ENCODE measurements at places on chromosomes 4 and X.

- no peak for DNase-seq
Measured at GRCh38 chrX:69538321-69538876, 34.3 kb downstream of the NALF2 start.

GRCh38 chr4:100208964-100209363 is 18.7 kb upstream of the DDIT4L start:
- no peak for DNase-seq

- DNase-seq = no peak
Measured at GRCh38 chr4:58275856-58276255, 1165.7 kb upstream of the IGFBP7 start.

- DNase-seq = no peak
Measured at GRCh38 chr4:42642101-42642797, 14.7 kb downstream of the ATP8A1 start.

DNA sequence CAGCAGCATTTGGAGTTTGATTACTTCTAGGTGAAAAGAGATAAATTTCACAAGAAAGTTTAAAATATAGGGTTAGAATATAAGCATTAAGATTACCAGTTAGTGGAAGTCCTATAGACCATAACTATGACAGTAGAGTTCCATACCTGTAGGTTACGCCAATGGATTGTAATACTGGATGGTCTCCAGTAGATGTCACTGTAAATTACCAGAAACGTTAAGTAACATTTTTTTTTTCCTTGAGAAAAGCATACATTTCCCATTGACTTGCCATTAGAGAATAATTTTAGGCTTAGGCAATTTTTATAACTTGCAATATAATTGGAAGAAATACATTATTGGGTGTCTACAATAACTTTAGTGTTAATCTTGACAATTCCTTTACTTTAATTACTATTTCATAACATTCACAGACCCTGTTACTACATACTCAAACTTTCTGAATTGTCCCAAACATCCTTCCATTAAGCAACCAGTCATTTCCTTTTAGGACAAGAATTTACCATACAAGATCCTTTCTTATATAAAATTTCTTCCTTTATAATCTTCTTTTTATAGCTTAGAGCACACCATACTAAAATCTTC is 304.1 kb upstream of the TECRL start:
- no peak for DNase-seq

- no peak for DNase-seq
Measured at GRCh38 chrX:150643271-150643670, 49.9 kb upstream of the MTMR1 start.

DNA sequence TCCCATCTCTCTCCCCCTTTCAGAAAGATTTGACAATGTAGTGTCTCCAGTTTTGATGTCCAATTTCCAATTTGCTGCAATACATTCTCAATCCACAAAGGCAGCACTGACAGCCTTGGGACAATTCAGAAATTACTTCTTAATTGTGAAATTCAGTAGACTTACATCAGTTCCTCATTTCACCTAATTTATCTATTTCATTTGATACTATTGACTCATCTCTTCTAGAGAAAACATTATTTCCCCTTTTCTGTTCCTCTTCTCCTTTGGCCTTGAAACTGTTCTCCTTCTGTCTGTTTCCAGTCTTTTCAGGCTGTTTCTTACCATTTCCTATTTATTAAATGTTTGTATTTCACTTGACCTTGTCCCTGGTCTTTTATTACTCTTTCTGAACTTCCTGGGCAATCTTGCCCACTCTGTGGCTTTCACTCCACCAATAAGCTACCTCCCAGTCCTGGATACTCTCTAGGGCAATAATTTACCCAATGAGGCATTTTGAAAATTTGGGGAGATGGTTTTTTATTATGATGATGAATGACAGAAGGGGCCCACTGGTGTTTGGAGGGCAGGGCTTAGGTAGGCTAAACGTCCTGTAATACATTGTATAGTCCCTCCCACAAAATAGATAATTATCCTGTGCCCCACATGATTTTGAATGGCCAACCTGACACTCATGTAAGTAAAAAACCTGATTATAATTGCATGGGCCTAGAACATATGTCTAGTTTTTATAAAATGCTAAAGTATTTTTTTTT is 498.0 kb upstream of the BOD1L1 start:
- no peak for DNase-seq

DNA sequence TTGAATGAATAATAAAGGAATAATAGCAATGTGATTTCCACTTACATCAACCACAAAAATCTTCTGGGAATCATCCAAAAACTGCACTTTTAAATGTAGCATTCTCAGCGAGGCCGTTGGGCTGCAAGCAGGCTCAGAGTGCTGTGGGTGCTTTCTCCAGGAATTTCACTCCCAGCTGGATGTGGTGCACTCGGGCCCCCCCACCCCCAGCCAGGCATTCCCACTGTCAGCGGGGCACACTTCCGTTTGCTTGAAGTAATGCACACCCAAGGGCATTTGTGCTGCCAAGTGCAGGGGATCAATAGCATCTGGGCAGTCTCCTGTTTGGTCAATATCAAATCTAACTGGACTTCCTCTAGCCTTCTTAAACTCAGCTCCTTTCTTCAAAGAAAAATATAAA is at the start of gene FRMD7:
Gene FRMD7, minus strand, starts transcription at position 278 of the 400 bp plus-strand sequence. Its CDS starts 176 bp downstream, at position 102.
- DNase-seq = no peak

DNA sequence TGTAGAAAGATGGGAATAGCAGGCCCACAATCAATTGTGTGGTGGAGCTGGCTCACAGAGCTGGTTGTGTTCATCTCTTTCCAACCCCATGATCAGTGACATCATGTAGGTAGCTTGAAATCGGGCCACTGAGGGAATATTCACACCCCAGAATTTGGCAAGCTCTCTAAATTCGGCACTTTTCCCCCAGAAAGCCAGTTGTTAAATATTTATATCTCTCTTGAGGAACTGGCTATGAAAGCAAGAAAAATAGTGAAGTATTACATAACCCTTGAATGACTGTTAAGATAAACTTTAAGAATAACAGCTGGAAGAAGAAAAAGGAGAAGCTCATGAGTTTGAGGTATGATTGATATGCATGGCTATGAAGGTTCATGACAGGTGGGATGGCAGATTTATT is 38.9 kb downstream of the GPRIN3 start:
- no peak for DNase-seq

DNA sequence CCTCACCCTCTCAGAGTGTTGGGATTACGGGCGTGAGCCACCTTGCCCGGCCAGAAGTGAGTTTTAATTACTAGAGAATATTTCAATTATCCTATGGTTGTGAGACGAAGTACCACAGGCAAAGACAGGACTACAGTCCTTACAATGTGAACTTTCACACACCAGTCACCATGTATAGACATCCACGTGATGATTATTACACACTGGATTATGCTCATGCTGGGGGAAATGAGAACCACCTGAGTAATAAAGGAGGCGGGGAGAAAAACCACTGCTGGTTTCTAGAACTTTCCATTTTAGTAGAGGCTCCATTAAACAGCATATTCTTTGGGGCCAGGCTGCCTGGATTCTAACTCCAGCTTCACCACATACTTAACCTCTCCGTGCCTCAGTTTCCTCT is 42.5 kb upstream of the TLR2 start:
- no peak for DNase-seq

- DNase-seq = no peak
Measured at GRCh38 chr4:122249357-122249756, 97.2 kb downstream of the BLTP1 start.

- DNase-seq = peak; percentile 39
Measured at GRCh38 chr4:41258783-41259182, 2.1 kb downstream of the UCHL1 start.

- DNase-seq = no peak
Measured at GRCh38 chr4:161929956-161930355, 233.8 kb downstream of the FSTL5 start.

DNA sequence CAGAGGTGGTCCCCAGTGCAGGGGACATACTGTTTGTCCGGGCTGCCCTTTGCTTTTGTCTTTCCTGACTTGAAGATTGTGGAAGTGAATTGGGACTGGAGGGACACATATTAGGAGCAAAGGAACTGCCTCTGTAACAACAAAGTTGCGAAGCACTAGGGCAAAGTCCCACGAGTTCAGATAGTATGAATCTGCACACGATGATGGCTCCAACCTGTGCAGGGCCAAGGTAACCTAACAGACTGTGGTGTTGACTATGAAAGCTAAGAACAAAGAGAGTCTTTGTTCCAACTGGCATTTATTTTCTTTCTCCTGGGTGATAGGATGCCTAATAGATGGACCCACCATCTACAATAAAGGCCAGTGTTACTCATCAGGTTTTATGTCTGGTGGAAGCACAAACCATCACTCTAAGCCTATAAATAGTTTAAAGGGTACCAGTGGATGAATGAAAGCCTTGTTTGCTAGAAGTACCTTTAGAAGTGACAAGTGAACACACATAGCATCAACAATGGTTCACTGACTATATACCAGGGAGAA is 71.8 kb downstream of the TMA16 start:
- no peak for DNase-seq

GRCh38 chr4:153765894-153766293 is 6.1 kb upstream of the RNF175 start:
- DNase-seq = no peak
